ENCODE measurements at places on chromosomes 6 and 20. TPM values are rescaled to one million over a fixed set of nuclear protein-coding genes. Genes with fewer than 3 reads are reported as not detected.

- DNase-seq, result no peak
These were observed 11.2 kb downstream of the TCFL5 start for GRCh38 chr20:62850333-62850974.

Gene SMIM28
- total RNA-seq, result not detected

GRCh38 chr6:32187009-32187709, 2.8 kb downstream of the PBX2 start:
- DNase-seq, result no peak

GRCh38 chr6:95529762-95530161, 47.6 kb upstream of the MANEA start:
- DNase-seq, result no peak

DNA sequence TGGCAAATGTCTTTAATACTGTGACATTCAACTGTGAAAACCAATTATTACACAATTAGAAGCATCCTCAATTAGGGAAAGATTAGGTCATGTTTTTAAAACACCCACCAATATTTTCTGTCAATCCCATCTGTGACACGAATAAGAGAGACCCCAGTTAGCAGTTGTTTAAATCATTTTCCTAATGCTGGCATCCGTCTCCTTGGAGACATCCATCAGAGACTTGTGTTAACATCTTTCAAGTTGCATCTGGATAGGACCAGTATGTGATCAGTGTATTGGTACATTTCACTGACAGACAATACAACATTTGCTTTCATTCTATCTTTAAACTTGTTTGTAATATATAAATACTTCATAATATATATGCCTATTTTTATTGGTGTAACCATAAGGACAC, 420.7 kb upstream of the RNF217 start:
- no peak for DNase-seq

- DNase-seq, result no peak
These were observed 267.9 kb upstream of the PTCHD4 start for GRCh38 chr6:48378884-48379407.

GRCh38 chr6:36248980-36249379, 20.9 kb upstream of the PNPLA1 start:
- no peak for DNase-seq

GRCh38 chr6:72418495-72418894, 203.4 kb upstream of the KCNQ5 start:
- no peak for DNase-seq

DNA sequence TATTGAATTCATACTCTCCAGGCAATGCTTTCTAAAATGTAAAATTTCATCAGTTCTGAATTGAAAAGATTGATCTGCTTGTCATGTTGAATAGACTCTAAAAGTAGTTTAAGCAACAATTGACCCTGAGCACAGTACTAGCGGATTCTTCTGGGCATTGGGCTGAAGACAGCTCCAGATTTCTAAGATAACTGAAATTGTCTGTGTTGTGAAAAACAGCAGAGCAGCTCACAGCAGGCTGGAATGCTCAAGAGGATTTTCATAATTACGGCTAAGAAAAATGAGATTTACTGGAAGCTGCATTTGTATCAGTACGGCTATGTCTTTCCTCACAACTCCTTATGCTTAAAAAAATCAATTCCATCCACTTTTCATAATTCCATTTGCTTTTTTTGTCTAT, 373.7 kb downstream of the HACE1 start:
- DNase-seq, result no peak

GRCh38 chr6:135789375-135790050, 62.0 kb upstream of the PDE7B start:
- no peak for DNase-seq

DNA sequence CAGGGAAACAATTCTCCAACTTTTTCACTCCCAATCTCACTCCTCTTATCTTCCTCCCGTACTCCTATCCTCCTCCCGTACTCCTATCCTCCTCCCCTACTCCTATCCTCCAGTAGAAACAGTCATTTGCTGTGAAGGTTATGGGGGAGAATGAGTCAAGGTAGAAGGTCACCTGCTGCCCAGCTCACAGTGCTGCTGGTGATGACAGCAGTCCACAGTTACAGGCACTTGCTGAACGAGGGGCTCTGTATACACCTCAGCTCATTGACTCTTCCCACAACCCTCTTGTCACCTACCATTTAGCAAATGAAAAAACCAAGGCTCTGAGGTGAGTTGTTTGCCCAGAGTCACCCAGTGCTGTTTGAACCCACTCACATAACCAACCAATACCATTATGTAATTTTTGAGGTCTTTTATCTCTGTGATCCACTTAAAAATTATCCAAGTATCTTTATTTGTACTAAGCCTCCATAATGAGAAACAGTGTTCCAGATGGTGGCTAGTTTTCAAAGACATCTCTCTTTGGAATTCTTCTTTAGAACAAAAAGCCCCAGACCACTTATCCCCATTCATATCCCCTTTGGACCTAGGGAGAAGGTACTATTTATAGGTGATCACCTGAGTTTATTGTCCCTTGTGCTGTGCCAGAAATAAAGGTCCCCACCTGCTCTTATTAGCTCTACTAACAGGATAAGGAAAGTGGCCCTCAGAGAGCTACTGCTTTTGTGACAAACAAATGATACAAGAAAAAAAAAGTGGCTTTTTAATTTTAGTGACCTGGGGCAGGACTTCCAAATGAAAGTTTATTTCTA, 53.2 kb downstream of the PTPN1 start:
- DNase-seq, result no peak

DNA sequence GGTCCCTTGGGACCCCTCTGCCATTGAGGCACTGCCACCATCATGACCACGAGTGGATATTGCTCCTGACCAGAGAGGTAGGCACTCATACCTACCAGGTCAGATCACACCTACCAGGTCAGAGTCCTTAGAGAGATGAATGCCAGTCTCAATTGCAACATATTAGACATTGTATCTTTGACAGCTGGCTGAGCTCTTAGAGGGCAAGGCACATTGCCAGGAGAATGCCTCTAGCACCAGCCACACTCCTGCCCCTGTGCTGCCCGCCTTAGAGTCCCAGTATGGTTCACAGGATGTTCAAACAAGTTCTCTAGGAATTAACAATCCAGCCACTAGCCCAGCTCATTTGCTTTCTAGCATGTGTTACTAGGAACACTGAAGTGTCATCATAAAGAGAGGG, 65.9 kb downstream of the TMEM244 start:
- no peak for DNase-seq

- no peak for DNase-seq
These were observed 223.8 kb upstream of the ECI2 start for GRCh38 chr6:4359108-4359730.

DNA sequence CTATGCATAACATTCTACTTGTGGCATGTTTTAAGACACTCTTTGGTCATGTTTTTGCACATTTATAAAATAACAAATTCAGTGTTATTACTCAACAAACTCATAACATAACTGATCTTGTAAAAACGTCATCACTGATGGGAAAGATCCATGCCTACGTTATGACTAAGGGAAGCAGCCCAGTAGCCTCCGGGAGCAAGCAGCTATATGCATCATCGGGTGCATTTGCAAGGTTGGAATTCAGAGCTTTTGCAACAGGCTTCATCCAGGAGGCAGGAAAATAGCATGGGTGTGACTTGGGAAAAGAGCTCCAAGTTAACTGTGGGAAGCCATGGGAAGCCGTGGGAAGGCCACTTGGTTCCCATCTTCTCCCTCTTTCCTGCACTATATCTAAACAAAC, 271.6 kb upstream of the SGK1 start:
- DNase-seq, result no peak

- DNase-seq, result no peak
These were observed 99.0 kb downstream of the CLIC5 start for GRCh38 chr6:45916692-45917091.

DNA sequence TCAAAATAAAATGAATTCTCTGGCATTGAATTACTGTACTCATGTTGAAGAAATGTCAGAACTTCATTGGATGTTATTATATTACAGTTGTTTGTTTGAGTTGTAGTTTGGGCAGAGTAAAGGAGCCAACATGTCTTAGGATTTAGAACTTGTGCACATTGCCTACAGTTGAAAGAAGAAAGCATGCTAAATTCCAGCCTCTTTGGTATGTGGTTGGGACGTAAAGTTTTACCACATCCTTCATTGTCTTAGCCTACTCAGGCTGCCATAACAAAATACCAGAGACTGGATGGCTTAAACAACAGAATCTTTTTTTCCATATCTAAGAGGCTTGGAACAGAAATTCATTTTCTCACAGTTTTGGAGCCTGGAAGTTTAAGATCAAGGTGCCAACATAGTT, 42.4 kb downstream of the HFE start:
- peak; percentile 30 for DNase-seq

GRCh38 chr6:7730784-7731227, 4.9 kb downstream of the BMP6 start:
- DNase-seq, result no peak

DNA sequence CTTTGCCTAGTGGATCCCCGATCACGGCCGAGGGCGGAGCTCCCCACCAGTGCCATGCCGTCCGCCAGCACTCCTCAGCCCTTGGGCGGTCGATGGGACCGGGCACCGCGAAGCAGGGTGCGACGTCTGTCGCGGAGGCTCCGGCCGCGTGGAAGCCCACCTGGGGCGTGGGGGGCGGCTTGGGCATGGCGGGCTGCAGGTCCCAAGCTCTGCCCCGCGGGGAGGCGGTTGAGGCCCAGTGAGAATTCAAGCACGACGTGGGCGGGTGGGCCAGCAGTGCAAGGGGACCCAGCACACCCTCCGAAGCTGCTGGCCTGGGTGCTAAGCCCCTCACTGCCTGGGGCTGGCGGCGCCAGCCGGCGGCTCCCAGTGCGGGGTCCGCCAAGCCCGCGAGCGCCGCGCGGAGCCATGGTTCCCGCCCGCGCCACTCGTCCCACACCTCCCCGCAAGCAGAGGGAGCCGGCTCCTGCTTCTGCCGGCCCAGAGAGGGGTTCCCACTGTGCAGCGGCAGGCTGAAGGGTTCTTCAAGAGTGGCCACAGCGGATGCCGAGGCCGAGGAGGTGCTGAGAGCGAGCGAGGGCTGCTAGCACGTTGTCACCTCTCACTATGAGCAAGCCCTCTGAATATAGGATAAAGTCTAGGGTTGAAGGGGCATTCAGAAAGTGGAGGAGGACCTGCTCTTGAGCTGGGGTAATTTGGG, 128.6 kb downstream of the GRM4 start:
- no peak for DNase-seq

- DNase-seq, result no peak
These were observed 30.1 kb downstream of the SF3B5 start for GRCh38 chr6:144065213-144065660.

GRCh38 chr20:57425150-57426013, 34.2 kb downstream of the RBM38 start:
- DNase-seq, result no peak

DNA sequence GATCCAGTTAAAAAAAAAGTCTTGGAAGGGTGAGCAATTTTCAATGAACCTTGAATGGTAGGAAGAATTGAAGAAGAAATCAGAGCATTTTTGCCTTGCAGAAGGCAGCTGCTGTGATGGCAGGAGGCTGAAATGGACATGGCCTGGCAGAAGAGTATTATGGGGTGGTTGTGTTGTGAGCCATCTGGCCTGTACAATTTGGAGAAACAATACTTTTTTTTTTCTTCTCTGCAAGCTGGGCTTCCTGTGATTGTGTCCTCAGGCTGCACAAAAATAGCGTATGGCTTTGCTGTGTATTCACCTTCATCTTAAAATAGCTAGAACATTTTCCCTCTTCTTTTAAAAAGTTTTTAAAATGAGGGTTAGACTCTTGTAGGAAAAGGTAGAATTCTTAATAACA, 21.4 kb downstream of the SYCP2L start:
- no peak for DNase-seq

- DNase-seq, result no peak
These were observed 63.7 kb downstream of the PHACTR2 start for GRCh38 chr6:143741480-143741879.

DNA sequence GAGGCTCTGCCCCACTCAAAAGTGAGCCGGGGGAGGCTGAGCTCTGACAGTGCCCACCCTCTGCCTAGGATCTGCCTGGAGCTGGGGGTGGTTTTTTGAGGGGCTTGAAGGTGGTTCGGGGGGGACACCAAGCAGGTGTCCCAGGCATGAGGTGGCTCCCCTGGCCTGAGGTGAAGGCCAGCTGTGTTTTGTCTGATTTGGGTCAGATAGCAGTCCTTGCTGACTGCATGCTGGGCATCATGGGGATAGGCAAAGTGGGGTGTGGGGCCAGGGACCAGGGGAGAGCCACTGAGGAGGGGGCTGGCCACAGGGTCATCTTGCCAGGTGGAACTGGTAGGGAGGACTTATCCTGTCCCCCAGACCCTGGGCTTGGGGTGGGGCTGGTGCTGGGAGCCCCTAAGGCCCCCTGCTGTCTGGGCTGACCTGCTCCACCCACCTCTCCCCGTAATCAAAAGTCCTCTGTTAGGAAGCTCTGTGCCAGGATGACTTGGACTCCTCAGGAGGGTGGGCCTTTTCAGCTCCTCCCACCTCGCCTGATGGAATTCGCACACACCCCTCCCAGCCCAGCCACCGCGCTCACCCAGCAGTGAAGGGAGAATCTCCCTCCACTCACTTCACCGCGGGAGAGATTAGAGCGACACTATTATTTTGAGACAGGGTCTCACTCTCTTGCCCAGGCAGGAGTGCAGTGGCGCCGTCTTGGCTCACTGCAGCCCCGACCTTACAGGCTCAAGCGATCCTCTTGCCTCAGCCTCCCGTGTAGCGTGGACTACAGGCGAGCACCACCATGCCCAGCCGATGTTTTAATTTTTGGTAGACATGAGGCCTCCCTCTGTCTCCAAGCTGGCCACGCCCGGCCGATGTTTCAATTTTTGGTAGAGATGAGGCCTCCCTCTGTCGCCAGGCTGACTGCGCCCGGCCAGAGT, 1.5 kb upstream of the COL9A3 start:
- DNase-seq, result no peak

DNA sequence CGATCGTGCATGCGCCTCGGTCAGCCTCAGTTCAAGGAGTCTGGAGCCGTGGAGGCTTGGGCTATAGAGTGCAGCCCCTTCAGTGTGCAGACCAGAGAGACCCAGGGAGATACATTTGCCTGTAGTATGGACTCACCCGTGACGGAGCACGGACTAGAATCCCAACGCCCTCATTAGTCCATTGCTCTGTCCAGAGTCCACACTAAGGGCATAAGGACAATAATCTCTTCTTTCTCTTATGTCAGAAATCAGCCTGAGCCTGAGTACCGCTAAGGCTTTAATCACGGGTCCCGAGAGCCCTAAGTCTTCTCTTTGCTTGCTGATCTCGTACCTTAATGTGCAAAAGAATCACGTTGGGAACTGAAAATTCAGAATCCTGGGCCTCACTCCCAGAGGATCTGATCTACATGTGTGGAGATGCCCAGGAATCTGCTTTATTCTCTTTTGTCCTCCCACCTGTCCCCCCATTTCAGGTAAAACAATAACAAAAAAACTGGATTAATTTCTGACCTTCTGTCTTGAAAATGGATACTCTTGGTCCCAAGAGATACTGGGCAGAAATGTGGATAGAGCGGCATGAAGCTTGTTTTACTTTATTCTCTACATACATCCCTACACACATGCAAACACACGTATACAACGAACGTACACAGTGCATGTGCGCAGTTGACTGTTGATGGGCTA, 671 bp downstream of the BPHL start:
- DNase-seq, result no peak

GRCh38 chr6:11714116-11714797, 64.3 kb downstream of the ADTRP start:
- peak; percentile 54 for DNase-seq

Gene TBC1D22B
- total RNA-seq, result 8.0 TPM

- no peak for DNase-seq
These were observed 43.2 kb downstream of the PREP start for GRCh38 chr6:105359419-105360370.

Gene C6orf15
- not detected for total RNA-seq
